A549 treated with Hydrocortisone at 1 μM for 4 hours (cell line): ENCODE measurements at places on chromosomes 13 and 19. TPM values are rescaled to one million over a fixed set of nuclear protein-coding genes. Genes with fewer than 3 reads are reported as not detected.

CHST8 gene
- total RNA-seq: 0.10 to 0.35 TPM (median 0.15 TPM) in 5 replicates

SLC10A2 gene
- not detected in 5 replicates for total RNA-seq

CFAP97D2 gene
- not detected in 5 replicates for total RNA-seq

SULT2A1 gene
- 0.06 TPM in 1 of 5 replicates, not detected in the others for total RNA-seq

NALCN gene
- 3.4 to 4.2 TPM (median 3.5 TPM) in 5 replicates for total RNA-seq

HSPB6 gene
- total RNA-seq: 0.14 to 0.35 TPM (median 0.29 TPM) in 5 replicates

ZNF823 gene
- total RNA-seq: 1.6 to 3.4 TPM (median 2.5 TPM) in 5 replicates

CYSLTR2 gene
- total RNA-seq: not detected in 5 replicates

CRLF1 gene
- total RNA-seq: 3.8 to 8.7 TPM (median 5.1 TPM) in 5 replicates

PRR19 gene
- total RNA-seq: 3.3 to 4.2 TPM (median 3.7 TPM) in 5 replicates

C1QTNF9B gene
- total RNA-seq: not detected in 5 replicates

CGB2 gene
- 0.20 to 0.61 TPM (median 0.21 TPM) in 3 of 5 replicates, not detected in the others for total RNA-seq

ALOX5AP gene
- total RNA-seq: 7.9 to 12.7 TPM (median 9.7 TPM) in 5 replicates

TMIGD2 gene
- total RNA-seq: not detected in 5 replicates

GRK1 gene
- 0.03 TPM in 1 of 5 replicates, not detected in the others for total RNA-seq

EFNA2 gene
- 1.0 to 2.3 TPM (median 2.0 TPM) in 5 replicates for total RNA-seq

ZNF382 gene
- total RNA-seq: 0.06 to 0.29 TPM (median 0.07 TPM) in 3 of 5 replicates, not detected in the others

CKM gene
- 0.05 TPM in 1 of 5 replicates, not detected in the others for total RNA-seq

ZNF681 gene
- 0.01 TPM in 1 of 5 replicates, not detected in the others for total RNA-seq

LCP1 gene
- total RNA-seq: 0.10 to 0.25 TPM (median 0.24 TPM) in 5 replicates

SPINT2 gene
- 237 to 348 TPM (median 322 TPM) in 5 replicates for total RNA-seq

VSTM2B gene
- not detected in 5 replicates for total RNA-seq

KLK11 gene
- 0.12 TPM in 1 of 5 replicates, not detected in the others for total RNA-seq

DCLK1 gene
- total RNA-seq: 0.92 to 1.6 TPM (median 0.97 TPM) in 5 replicates

SCGB2B2 gene
- total RNA-seq: 0.06 to 0.10 TPM (median 0.08 TPM) in 3 of 5 replicates, not detected in the others

CATSPERD gene
- 0.03 TPM in 2 of 5 replicates, not detected in the others for total RNA-seq

VSTM1 gene
- 0.60 to 1.2 TPM (median 0.73 TPM) in 4 of 5 replicates, not detected in the other for total RNA-seq

GPATCH1 gene
- total RNA-seq: 12.8 to 15.2 TPM (median 13.4 TPM) in 5 replicates

FCAR gene
- total RNA-seq: not detected in 5 replicates

OR7G1 gene
- not detected in 5 replicates for total RNA-seq

PEAK3 gene
- 0.09 to 0.18 TPM (median 0.14 TPM) in 5 replicates for total RNA-seq

EID2B gene
- 7.3 to 10.1 TPM (median 8.1 TPM) in 5 replicates for total RNA-seq

KANK3 gene
- 5.3 to 8.6 TPM (median 7.2 TPM) in 5 replicates for total RNA-seq

CCNE1 gene
- 22.3 to 24.4 TPM (median 23.0 TPM) in 5 replicates for total RNA-seq

LPAR6 gene
- total RNA-seq: 0.30 to 1.3 TPM (median 0.82 TPM) in 5 replicates

ZNF181 gene
- total RNA-seq: 8.1 to 15.9 TPM (median 10.0 TPM) in 5 replicates

PROZ gene
- not detected in 5 replicates for total RNA-seq

ZNF99 gene
- not detected in 5 replicates for total RNA-seq

ELSPBP1 gene
- total RNA-seq: not detected in 5 replicates

SAMD4B gene
- total RNA-seq: 142 to 170 TPM (median 168 TPM) in 5 replicates

C19orf25 gene
- total RNA-seq: 10.4 to 18.8 TPM (median 16.6 TPM) in 5 replicates

CYP4F22 gene
- 0.20 to 0.36 TPM (median 0.28 TPM) in 5 replicates for total RNA-seq

CNN1 gene
- total RNA-seq: 0.20 to 0.46 TPM (median 0.35 TPM) in 5 replicates

NAPSA gene
- total RNA-seq: 0.65 to 1.3 TPM (median 0.76 TPM) in 5 replicates

ZNF534 gene
- total RNA-seq: not detected in 5 replicates

ZNF573 gene
- total RNA-seq: 1.6 to 3.7 TPM (median 2.2 TPM) in 5 replicates

ZNF112 gene
- total RNA-seq: 1.6 to 2.6 TPM (median 2.1 TPM) in 5 replicates

HCST gene
- total RNA-seq: 0.29 to 0.79 TPM (median 0.46 TPM) in 4 of 5 replicates, not detected in the other

CEACAM1 gene
- total RNA-seq: 1.7 to 2.7 TPM (median 2.0 TPM) in 5 replicates

DHDH gene
- 0.60 to 1.7 TPM (median 1.6 TPM) in 5 replicates for total RNA-seq

SHC2 gene
- 0.77 to 1.5 TPM (median 0.99 TPM) in 5 replicates for total RNA-seq

ADGRE3 gene
- not detected in 5 replicates for total RNA-seq

SIGLEC10 gene
- total RNA-seq: 0.03 to 0.08 TPM (median 0.07 TPM) in 3 of 5 replicates, not detected in the others

NTF4 gene
- 0.24 to 0.99 TPM (median 0.45 TPM) in 5 replicates for total RNA-seq
